Smooth muscle cell of the brain vasculature (primary cell): ENCODE measurements at places on chromosomes 12 and 14.

DNA sequence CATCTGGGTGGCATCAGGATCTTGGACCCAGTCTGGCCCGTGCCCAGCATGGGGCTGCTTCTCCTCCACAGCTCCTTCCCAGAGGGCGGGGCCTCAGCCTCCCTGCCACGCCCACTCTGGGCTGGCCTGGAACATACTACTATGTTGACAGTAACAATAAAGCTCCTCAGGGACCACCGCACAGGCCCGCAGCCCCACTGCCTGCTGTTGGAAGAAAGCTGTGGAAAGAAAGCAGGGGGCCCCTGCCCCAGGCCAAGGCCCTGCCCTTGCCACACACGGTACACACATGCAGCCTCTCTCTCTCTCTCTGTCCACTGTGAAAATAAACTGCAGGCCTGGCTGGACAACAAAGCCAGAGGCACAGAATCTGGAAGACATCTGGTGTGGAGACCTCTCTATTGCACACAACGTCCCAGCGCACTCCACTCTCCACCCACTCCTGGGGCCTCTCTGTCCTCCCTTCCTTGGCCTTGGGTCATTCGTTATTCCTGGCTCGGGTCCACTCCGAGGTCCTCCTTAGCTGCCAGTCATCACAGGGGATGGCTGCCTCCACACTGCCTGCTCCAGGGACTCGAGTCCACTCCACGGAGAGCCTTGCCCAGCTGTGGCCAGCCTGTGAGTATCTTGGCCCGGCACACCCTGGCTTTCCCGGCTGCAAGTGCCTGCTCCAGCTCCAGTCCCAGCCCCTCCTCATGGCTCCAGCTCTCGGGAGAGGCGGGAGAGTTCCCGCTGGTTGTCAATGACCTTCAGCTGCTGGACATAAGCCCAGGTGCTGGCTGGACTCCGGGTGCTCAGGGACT, 11.8 kb upstream of the ENDOU start:
- peak; percentile 75 for DNase-seq

DNA sequence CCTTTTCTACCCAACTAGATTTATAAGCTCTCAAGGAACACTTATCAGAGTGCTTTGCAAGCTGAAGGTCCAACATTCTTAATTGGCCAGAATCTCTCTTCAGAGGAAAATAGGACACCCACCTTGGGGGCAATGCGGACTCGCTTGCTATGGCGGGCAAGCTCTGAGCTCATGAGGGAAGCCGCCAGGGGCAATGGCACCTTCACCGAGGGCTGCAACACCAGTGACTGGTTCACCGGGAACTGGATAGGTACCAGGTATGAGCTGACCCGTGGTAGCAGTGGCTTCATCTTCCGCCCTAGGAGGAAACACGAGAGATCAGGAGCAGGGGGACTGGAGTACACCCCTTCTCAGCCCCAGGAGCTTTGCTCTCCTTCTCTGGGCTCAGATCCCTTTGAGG, 7.4 kb upstream of the TEX52 start:
- no peak for DNase-seq

DNA sequence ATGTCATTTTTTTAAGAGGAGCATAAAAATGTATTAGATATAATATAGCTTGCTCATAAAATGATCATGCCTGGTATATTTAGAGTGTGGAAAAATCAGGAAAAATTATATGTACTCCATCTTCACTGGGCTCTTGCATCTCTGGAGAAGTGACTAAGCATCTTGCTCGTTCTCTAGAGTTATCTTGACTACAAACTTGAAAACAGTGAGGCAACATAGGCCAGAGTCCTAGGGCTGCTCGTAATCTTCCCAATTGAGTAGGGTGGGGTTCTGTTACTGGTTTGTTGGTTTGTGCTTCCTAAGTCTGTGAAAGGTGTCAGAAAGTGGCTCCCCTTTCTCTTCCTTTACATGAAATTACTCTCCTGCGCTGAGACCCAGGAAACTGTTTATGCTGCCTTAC, 46.2 kb downstream of the AACS start:
- DNase-seq = no peak

DNA sequence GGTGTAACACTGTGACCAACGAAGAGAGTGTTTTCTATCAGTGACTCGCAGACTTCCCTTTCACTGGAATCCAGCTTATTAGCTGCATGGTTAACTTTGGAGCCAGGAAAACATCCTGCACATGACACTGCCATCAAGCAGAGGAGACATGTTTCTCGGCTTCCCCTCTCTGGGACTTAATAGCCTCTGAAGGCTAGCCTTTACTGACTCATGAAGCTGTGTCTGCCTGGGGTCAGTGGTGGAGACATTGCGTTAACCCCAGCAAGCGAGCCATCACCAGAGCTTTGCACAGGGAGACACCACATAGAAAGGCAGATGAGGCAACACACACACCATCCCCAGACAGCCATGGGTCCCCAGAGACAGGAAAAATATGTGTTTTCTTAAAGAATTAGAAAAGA, 126.9 kb upstream of the PRICKLE1 start:
- peak; percentile 26 for DNase-seq

GRCh38 chr14:53180272-53181221, 27.4 kb upstream of the DDHD1 start:
- DNase-seq = no peak

DNA sequence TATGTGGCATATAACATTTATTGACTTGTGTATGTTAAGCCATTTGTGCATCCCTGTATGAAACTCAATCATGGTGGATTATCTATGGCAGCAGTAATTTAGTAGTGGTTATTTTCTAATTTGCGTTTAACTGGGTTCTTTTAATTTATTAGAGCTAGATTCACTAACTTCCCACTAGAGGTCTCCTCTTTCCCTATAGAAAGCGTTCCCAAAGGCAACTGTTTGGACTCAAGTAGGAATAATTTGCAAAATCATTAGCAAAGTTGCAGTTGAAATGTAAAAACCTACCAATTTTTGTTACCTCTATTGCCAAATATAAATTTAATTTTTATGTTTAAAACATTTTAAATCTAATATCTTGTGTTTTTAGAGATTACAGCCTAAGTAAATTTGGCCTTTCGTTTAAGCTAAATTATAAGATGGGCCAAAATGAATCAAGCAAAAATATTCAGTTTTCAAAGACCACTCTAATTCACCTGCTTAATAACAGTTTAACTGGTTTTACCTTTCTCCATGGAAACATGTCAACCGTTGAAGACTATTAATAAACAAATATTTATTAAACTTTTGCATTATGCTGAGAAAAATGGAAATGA, 6.0 kb downstream of the DMAC2L start:
- no peak for DNase-seq

DNA sequence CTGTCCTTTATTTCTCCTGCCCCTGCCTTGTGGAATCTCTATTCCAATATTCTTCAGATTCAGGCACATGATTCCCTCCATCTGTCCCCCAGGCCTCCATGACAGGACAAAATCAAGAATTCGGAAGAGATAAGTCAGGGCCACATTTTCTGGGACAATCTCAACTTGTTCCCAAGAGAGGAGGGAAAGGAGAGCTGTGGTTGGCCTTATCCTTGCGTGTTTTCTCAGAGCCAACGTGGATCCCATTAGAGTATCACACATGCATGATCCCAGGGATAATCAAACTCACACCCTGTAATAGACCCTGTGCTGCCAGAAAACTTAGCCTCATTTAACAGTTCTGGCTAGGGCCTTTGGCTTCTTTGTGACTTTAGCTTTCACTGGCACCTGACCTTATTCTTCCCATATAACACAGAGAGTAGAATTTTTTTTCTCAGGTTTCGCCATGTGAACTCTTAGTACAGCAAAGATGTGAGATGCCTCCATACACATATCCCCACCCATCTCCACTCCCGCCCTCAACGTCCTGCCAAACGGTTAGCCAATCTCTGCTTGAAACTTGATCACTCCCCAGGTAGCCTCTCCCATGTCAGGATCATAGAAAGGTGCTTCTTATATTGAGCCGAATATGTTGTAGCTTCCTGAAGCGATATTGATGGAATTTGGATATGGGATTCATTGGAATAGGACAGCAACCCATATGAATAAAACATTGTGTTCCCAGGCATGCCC, 6.7 kb upstream of the KRT1 start:
- DNase-seq = no peak

DNA sequence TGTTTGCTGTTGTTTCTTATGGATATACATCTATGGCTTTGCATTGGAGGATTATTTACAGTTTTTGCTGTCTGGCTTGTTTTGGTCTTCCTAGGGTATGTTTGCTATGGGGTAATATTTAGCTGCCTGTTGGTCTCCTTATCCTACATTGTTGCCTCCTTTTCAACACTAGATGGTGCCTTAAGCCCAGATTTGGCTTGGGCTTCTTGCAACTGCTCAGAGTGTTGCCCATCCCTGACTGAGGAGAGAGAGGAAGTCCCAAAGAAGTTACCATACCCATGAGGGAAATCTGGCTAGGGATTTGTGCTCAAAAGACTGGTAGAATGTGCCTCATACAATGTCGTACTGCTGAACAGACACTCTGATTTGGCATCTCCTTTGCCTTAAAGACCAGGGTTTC, 94.6 kb upstream of the MUCL1 start:
- DNase-seq = no peak

- DNase-seq = no peak
These were observed 14.0 kb downstream of the NPC2 start for GRCh38 chr14:74478996-74479635.

- DNase-seq = no peak
These were observed 337.2 kb upstream of the NAV3 start for GRCh38 chr12:77493302-77494168.

GRCh38 chr12:42090899-42091298, 53.8 kb downstream of the GXYLT1 start:
- no peak for DNase-seq

DNA sequence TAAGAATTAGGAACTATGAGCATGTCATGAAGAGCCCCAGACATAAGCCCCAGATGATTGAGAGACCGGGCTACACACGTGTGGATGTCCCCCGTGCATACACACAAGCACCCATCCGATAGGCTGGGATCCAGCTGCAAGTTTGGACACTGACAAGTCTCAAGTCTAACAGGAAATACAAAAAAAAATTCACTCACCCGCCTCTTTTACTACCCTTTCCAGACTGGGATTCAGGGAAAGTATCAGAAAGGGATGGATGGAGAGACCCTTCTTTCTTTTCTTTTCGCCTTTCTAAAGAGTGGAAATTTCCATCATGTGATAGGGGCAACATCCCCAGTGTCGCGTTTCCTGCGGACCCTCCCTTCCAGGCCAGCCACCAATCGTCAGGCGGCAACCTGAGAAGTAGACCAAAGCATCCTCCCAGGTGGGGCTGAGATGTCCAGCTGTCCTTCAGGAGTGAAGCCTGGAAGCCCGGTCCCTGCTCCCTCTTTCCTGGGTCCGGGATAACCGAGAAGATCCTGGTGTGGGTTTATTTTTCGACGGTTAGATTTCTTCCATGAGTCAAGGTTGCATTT, 6.4 kb upstream of the SLC38A4 start:
- DNase-seq = no peak

- no peak for DNase-seq
These were observed 498 bp downstream of the GPR132 start for GRCh38 chr14:105064721-105065143.

DNA sequence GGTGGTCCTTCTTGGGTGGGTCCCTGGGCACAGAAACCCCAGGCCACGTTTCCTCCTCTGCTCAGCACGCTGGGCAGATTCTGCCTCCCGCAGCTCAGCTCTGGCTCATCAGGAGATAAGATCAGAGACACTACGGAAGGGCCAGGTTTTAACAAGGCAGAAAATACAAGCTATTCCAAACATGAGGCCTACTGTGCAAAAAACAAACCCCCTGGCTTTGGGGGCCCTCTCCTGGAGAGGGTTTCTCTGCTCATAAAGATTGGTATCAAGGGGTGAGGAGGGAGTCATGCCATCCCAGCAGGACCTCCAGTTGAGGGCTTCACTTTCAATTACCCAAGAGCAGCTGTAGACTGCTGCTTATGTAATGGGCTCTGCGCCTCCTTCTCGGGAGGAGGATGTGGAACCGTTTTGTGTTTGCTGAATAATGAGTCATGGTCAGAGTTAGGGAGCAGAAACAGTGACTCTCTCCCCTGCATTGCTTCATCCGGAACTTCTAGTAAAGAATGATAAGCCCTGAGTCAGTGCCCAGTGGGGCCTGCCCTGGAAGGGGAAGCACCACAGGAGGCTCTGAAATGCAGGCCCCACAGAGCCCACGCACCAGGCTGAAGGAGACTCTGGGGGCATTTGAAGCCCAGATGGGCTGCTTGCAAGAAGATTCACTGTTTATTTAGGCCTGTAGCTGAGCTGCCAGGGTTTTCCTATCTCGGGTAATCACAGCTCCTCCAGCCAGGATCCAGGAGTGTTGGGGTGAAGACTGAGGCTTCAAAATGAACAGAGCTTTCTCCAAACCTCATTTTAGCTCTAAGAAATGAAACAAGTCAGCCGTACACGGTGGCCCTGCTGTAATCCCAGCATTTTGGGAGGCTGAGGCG, 79.3 kb downstream of the SSPN start:
- peak; percentile 98 for DNase-seq

DNA sequence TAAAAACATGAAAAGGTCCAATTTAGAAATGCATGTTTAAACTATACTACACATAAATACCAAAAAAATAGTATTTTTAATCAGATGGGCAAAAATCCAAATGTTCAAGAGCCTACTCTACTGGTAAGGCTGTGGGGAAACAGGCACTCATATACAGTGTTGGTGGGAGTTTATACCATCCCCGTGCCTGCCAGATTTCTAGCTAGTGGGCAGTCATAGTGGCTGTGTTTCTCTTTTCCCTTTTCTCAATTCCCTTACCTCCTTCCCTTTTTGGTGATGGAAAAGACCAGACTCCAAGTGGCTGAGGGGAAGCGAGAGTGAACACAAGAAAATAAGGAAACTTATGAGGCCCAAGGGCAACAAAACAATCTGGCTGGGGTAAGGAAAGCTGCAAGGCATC, 14.7 kb downstream of the ZNF641 start:
- DNase-seq = no peak

- peak; percentile 31 for DNase-seq
These were observed 358.6 kb downstream of the DUSP6 start for GRCh38 chr12:88993651-88994050.

GRCh38 chr12:47316609-47317049, 236.9 kb upstream of the AMIGO2 start:
- DNase-seq = no peak

- DNase-seq = no peak
These were observed 3.3 kb upstream of the RIMBP2 start for GRCh38 chr12:130719263-130719859.

DNA sequence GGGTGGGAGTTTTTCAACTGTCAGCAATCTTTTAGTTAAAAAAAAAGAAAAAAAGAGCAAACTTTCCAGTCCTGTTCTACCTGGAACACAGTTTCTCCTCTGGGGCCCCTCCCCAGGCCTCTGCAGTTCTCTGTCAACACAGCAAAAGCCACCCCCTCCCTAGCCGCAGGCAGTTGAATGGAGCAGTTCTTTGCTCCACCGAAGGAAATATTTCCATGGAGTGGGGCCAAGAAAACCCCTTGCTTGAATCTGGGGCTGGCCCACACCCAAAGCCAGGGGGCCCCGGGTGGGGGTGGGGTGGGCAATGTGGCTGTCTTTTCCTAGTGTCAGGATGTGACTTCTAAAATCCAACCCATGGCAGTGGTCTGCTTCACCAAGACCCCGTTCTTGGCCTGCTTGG, 5.0 kb upstream of the MEG3 start:
- DNase-seq = no peak

- no peak for DNase-seq
These were observed 126.8 kb upstream of the CPSF6 start for GRCh38 chr12:69112616-69113015.

GRCh38 chr12:69241438-69242092, 2.2 kb downstream of the CPSF6 start:
- no peak for DNase-seq

- DNase-seq = no peak
These were observed 30.3 kb upstream of the CLIP1 start for GRCh38 chr12:122452701-122453285.
